ENCODE measurements at places on chromosomes 6 and 20.

DNA sequence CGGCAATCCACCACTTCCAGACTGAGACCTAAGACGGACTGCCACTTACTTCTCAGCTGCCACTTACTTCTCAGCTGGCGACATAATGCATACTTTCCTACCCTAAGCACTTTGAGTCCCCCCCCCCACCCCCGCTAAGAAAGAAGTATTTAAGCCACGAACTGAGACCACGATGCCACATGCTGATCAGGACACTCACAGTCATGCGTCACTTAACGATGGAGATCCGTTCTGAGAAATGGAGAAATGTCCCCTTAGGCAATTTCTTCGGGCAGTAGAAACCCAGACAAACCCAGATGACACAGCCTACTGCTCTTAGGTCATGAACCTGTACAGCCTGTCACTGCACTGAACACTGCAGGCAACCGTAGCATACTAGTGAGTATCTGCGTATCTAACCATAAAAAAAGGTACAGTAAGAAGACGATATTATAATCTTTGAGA lies 690 bp downstream of the IFNGR1 start:
- DNase-seq = no peak

DNA sequence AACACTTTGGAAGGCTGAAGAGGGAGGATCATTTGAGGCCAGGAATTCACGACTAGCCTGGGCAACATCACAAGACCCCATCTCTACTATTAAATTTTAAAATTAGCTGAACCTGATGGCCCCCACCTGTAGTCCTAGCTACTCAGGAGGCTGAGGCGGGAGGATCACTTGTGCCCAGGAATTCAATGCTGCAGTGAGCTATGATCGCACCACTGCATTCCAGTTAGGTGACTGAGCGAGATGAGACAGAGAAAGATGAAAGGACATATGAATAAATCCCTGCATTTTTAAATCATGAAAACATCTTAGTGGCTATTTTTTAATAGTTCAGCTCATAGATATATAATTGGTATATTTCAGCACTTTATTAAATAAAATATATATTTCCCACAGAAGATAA lies 93.8 kb downstream of the GPR63 start:
- no peak for DNase-seq

DNA sequence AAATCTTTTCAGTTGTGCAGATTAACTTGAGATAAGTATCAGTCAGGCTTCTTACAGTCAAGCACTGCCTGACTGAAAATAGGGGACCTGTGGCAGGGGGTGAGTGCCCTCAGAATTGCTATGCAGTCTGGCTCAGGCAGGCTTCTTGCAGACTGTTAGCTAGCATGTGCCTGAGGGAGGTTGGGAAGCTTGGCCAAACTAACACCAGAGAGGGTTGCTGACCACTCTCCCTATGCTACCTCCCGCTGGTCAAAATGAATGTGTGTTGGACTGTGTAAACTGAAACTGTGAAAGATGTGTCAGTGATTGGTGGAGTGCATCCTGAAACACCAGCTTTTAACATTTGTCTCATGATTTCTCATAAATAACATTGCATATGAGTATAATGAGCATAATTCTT lies 622.3 kb upstream of the IMPG1 start:
- no peak for DNase-seq

GRCh38 chr20:35355372-35355771 lies 56.4 kb downstream of the UQCC1 start:
- no peak for DNase-seq

DNA sequence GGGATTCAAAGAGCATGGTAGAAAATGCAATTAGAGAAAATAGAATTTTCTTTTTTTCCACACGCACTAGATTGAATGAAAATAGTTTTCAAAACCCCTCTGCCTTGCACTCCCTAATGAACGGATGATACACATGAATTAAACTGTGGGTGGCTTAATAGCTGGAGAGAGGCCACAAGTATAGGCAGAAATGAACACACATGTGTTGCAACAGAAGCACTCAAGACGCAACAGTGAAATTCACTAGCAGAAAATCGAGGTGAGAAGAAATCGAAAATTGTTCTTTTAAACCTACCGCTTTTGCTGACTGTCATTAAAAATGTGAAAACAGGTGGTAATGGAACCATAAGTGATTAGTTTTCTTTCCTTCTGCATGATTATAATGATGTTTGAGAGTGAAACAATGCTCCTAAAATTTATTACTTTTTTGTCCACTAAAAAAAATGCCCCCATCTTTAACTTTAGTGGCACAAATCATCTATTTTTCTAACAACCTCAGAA lies 80.1 kb upstream of the SHLD1 start:
- DNase-seq = no peak

GRCh38 chr6:27059621-27060425 lies 187.7 kb upstream of the PRSS16 start:
- no peak for DNase-seq

- DNase-seq = no peak
Observed at GRCh38 chr20:5935384-5935783, 14.9 kb downstream of the TRMT6 start.

DNA sequence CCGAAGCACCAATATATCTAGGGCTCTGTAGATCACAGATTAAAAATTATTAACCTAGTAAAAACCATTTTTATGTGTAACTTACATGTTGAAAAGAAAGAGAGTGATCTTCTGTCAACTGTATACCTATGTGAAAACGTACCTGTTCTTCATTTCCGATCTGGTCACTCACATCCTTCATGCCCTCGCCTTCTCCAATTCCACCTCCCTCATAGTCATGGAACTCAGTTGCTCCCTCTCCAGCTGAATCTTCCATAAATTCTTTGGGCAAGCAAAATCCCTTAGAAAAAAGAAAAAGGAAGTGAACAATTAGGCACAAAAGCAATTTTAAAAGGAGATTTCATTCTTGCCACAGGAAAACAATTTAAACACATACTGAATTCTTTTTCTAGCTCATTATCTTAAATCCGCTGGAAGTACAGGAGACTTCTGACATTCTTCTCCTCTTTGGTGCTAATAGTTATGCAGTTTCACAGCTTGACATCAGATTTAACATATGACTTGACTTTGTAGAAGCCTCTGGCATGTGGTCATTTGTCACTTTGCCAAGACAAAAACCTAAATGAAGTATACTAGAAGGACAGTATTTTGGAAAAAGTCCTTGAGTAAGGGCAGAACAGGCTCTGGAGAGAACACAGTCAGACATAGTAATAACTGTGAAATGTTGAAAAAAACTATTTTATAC lies 29.5 kb upstream of the LYRM2 start:
- no peak for DNase-seq

DNA sequence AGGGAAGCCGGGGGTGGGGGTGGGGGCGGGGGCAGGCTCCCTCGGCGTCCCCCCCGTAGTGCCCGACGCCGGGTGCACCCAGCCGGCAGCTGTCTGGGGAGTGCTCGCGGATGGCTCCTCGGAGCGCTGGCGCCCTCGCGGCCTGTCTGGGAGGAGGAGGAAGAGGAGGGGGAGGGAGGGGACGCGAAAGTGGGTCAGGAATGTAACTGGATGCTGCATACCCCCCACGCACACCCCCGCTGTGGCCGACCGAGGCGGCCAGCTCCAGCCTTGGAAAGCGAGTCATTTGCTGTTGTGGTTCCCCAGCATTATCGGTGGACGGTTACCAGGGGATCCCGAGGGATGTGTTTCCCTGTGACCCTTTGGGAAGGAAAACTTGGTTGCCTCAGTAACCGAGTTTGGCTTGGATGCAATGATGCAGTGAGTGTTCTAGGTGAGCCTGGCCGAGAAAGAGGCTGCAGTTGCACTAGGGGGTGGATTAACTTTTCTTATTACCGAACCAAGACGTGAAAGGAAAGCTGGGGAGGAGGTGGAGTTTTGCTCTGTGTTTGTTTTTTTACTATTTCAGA lies 55.2 kb upstream of the RREB1 start:
- no peak for DNase-seq

DNA sequence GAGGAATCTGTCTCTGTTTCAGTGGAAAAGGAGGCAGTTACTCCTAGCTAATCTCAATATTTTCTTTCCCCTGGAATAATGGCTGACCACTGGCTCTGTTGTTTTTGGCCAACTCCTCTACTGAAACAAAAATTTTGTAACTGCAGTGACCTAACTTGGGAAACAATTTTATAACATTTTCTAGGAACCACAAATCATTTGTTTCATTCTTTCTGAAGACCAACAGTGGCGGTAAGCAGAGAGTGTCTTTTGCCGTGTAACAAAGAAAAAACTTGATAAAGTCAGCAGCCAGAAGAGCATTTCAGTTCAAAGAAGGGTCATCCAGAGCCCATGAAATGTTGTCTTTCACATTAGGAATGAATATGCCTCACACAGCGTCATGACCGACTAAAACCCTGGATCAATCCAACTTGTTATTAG lies 11.8 kb upstream of the BFSP1 start:
- DNase-seq = peak; percentile 88

GRCh38 chr6:44435500-44435899 lies 48.0 kb downstream of the CDC5L start:
- DNase-seq = no peak

GRCh38 chr6:9140172-9140571 lies 704.8 kb upstream of the SLC35B3 start:
- no peak for DNase-seq

DNA sequence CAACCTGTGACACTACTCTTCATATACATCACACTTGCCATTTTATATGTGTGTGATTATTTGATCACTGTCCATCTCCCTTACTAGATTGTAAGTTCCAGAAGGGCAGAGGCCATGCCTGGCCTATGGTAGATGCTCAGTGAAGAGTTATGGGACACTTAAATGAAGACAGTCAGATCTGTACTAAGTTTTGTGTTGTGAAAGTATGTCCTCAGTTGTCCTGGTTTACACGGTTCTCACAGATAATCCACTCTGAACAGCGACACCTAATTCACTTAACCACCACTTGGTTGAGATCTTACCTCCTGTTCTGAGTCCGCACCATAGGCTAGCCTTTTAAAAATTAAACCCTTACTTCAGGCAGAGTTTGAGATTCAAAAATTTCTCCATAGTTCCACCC lies 434.1 kb upstream of the SOX4 start:
- DNase-seq = no peak

DNA sequence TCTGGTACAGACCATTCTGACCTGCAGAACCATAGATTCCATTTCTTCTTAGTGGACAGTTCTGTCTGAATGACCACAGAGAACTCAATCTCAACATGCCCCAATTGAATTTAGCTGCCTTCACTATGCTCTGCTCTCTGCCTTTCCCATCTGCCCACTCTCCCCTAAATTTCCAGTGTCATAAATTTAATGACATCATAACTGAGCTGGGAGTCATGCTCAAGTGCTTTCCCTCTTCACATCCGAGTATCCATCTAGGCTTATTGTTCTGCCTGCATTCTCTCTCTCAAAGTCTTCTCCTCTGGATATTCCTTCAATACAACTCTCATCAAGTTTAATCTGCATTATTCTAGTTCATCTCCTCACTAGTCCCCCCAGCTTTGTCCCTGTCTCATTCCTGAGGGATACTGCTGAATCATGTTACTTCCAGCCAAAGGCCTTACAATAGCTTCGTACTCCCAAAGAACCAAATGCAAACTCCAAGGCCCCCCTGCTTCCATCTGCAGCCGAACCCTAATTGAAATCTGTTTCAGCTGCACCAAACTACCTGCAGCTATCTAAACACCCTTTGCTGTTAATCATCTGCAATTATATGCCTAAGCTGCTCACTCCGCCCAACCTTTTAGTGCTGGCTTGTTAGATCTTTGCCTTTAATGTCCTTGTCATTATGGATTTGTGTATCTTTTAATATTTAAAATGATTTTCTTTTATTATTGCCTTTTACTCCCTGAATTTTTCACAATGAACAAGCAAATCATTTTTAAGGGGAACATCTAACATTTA lies 46.1 kb downstream of the SLC35B3 start:
- no peak for DNase-seq

- no peak for DNase-seq
Observed at GRCh38 chr20:38057351-38057972, 23.9 kb downstream of the RPRD1B start.

DNA sequence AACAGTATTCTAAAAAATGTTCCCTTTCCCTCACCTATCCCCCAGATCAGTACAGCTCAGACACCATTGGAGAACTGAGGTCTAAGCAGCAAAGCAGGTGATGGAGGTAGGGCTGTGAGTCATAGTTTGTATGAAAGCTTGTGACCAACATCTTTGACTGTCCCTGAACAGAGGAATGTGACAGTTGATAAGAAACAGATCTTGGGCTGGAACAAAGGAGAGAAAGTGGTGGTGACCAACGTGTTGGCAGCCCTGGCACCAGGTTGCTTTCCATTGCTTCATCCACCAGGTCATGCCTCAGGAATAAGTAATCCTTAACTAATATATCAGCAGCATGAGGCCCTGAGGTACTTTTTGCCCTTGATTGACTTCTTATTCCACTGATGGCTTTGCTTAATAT lies 19.9 kb upstream of the CRIP3 start:
- no peak for DNase-seq

Measured in brain pericyte (primary cell).